ENCODE measurements at places on chromosomes 11 and 22. TPM values are rescaled to one million over a fixed set of nuclear protein-coding genes. Genes with fewer than 3 reads are reported as not detected.

DNA sequence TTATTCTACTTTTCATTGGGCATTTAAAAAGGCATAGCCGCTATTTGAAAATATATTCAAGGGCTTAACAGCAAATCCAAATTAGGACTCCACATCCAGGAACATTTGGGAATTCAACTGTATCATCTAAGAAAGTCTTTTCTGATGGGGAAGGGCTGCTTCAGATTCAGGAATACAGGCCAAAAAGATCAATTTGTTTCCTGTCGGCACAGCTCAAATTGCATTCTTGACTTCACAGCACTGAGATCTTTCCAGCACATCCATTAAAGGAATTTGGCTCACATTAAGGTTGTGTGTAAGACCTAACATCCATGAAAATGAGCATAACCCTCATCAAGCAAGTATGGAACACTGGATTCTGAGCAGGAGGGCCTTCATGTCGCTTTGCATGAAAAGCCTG is 1169.5 kb upstream of the CCDC90B start:
- DNase-seq: no peak

- DNase-seq: peak; percentile 34
Observed at GRCh38 chr11:130592056-130592455, 143.6 kb downstream of the ADAMTS15 start.

- DNase-seq: no peak
Observed at GRCh38 chr22:44845191-44845590, 92.8 kb downstream of the ARHGAP8 start.

GRCh38 chr22:32558681-32559355 is 84.2 kb downstream of the FBXO7 start:
- DNase-seq: peak; percentile 98

The RIC3 gene
- not detected for total RNA-seq

The MS4A12 gene
- total RNA-seq: not detected

Measured in MG63 (cell line).